ENCODE measurements at places on chromosomes 11 and 22.

- no peak for DNase-seq
Observed at GRCh38 chr11:64048042-64048854, 12.5 kb downstream of the FLRT1 start.

DNA sequence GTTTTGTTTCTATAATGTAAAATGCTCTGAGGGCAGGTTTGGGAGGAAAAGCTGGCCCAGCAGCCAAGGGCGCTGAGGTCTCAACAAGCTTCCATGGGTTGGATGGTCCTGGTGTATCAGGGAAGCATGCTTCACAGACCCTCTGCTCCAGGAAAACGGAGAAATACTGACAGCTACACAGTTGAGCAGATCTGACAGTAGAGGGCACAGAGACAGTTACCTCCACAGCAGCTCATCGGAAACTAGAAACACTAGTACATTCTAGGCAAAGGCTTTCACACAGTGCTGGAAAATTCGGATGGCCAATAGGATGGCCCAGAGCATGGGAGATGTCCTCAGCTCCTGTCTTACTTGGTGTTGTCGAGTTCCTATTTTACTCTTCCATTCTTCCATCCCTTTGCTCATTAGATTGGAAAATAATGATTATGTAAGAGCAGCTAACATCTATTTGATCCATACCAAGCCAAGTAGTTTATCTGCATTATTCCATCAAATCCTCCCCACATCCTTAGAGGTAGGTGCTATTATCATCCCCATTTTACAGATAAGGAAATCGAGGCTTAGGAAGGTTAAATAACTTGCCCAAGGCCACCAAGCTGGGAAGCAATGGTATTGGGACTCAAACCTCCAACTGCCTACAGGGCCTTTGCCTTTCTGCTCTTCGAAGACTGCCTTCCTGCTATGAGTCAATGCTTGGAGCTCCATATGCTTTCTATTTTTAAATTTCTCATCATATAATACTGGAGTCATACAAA is 28.3 kb downstream of the LMO2 start:
- no peak for DNase-seq

DNA sequence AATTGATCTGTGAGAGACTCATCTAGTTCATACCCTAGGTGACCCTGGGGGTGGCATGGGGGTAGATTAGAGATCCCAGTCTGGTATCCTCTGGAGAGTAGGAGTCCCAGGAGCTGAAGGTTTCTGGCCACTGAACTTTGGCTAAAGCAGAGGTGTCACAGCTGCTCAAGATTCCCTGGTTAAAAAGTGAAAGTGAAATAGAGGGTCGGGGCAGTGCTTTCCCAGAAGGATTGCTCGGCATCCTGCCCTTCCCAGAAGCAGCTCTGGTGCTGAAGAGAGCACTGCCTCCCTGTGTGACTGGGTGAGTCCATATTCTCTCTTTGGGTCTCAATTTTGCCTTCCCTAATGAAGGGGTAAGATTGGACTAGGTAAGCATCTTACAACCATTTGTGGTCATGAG is 653 bp downstream of the IL18BP start:
- DNase-seq = no peak

DNA sequence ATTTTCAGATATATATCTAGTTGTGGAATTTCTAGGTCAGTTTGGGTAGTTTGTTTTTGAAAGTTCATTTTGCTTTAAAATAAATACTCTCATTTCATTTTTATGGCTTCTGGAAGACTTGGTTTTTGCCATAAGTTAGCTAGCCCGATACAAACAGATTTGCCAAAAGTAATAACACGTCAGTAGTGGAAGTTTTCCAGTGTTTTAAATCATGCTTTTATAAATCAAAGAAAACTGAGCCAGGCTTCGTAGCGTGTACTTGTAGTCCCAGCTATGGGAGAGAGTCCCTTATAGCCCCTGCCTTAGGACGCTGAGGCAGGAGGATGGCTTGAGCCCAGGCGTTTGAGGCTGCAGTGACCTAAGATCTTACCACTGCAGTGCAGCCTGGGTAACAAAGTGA is 21.7 kb upstream of the MICALL1 start:
- DNase-seq = no peak
